ENCODE measurements at places on chromosomes 3 and 15. TPM values are rescaled to one million over a fixed set of nuclear protein-coding genes. Genes with fewer than 3 reads are reported as not detected.

The UTS2B gene
- total RNA-seq: 1.6 TPM

The IGF2BP2 gene
- total RNA-seq: 27.0 TPM

GRCh38 chr3:128395046-128395445, 71.6 kb downstream of the DNAJB8 start:
- no peak for DNase-seq

DNA sequence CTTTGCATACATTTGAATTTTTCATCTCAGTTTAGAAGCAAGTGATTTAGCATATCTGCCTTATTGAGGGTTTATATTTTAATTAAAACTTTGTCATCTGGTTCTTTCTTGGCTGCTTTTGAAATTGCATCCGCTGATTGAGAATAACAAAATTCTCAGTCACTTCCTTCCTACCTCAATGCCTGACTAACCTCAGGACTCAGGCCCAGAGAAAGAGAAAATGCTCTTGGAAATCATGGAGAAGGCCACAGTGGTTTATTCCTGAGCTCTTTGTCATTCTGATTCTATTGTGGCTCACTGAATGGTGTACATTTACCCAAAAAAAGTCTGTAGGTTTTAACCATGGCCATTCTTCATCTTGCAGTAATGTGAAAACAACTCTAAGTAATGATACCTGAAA, 533.9 kb downstream of the TBL1XR1 start:
- no peak for DNase-seq

DNA sequence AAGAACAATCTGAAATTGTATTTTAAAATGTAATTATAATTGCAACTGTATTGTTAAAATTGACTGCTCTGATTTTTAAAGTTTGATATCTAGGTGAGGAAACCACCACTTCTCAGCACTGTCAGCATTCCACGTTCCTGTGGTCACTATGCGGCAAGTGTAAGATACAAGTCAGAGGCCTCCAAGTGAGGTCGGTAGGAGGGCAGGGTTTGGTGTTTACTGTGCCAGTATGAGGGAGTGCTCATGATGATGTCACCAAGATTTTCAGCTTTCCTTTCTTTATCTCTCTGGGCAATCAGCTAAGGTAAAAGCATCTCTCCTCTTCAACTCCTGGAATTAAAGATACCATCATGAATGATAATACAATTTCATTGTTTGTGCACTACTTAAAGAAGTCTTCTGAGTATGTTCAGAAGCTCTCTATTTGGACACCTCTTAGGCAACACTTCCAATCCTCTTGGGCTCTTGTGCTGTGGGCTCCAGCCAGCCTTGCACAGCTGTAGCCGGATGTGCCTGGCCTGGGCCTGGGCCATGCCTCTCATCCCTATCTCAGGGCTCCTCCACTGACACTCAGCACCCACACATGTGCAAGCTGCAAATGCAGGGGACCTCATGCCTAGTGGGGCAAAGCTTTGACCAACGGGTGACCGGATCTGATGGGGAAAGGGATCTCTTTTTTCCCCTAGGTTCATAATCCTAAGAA, 42.9 kb downstream of the CCR3 start:
- DNase-seq: no peak

DNA sequence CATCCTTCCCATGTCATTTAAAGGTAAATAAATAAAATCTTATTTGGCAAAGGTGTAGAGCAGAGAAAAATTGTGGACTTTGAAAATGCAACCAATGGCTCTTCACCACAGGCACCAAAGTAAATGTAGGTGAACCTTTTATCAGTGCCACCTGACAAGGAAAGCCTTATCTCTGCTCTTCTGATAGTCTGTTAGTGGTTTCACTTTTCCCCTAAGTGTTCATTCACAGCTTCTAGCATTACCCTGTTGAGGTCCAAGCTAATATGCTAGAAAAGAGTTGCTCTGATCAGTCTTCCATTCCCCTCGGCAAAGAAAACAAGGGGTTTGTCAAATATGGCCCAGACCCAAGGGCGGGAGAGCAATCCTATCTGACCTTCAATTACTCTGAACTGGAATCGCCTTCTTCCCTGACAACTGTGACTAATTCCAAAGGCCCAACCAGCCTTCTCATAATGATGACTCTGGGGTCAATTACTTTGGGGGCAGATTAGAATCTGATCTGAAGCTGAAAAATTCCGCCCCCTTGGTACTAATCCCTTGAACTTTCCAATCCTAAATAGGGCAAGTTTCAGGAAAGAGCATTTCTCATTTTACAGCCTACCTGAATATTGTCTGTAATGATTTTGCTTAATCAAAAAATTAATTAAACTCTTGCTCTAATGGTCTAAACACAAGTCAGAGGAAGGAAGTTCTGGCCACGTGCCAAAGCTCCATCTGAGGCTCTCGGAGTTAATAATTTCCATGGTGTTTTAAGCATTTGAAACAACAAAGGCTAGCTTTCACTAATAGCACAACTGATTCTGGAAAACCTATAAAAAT, 52.4 kb downstream of the SETMAR start:
- no peak for DNase-seq

The KLHL40 gene
- not detected for total RNA-seq

GRCh38 chr3:30708472-30708871, 102.1 kb downstream of the TGFBR2 start:
- DNase-seq: no peak

The COL6A5 gene
- under 0.01 TPM for total RNA-seq

DNA sequence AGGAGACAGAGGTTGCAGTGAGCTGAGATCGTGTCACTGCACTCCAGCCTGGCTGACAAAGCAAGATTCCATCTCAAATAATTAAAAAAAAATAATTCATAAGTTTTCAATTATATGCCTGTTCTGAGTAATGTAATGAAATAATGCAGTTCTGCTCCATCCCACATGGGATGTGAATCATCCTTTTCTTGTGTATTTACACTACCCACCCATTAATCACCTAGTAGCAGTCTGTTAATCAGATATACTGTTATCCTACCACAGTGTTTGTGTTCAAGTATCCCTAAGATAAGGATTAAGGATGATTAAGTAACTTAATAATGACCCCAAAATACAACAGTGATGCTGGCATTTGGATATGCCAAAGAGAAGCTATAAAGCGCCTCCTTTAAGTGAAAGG, 38.8 kb downstream of the PIGB start:
- no peak for DNase-seq

DNA sequence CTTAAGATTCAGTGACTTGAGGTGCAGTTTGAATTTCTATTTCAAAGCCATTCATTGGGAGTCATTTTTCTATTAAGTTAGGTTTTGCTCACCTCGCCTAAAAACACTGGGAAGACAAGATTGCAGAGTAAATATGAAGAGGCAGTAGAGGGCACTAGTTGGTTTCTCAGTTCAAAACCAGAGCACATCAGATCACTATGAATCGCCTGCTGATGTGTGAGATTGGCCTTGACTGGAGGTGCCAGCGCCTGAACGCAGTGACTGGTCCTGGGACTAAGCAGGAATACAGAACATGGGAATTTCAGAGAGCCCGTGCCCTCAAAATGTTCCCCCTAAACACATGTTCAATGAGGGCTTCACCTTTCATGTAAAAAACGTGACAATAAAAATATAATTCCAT, 229.0 kb downstream of the ITPR1 start:
- no peak for DNase-seq

- no peak for DNase-seq
Measured at GRCh38 chr3:81913886-81914663, 152.6 kb upstream of the GBE1 start.

DNA sequence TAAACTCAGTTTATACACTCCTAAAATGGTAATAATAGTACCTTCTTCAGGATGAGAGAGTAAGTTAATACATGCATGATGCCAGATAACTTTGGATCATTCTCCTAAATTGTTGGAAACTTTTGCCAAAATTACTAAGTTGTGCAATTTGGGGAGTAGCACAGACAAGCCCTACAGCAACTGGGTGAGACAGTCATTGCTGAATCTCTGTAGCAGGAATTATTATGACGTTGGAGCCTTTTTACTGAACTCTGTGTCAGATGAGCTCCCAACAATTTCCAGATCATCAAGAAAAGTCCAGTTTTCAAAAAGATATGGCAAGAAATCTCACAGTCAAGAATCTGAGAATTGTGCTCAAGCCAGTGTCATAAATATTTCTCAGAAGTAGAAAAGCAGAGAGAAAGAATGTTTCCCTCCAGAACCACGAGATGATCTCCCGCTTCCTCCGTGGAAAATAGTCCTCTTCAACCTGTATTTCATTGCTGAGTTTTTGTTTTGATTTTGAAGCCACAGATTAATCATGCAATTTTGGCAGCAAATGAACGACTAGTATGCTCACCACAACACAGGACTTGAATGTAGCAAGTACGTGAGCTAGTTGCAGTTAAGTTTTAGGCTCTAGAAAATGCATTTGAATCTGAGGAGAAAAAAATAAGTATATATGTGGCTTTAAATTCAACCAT, 485.4 kb downstream of the CNTN6 start:
- DNase-seq: no peak

- no peak for DNase-seq
Measured at GRCh38 chr3:54653456-54654195, 274.2 kb downstream of the LRTM1 start.

The GOLGA6L7 gene
- not detected for total RNA-seq

GRCh38 chr3:107085261-107085660, 292.0 kb upstream of the CCDC54 start:
- DNase-seq: no peak

The HHATL gene
- total RNA-seq: not detected

- DNase-seq: no peak
Measured at GRCh38 chr3:89245612-89246011, 138.2 kb downstream of the EPHA3 start.

The SLC28A2 gene
- not detected for total RNA-seq

- DNase-seq: no peak
Measured at GRCh38 chr3:133994166-133994890, 35.4 kb downstream of the SLCO2A1 start.

The CHRNA3 gene
- 0.31 TPM for total RNA-seq

DNA sequence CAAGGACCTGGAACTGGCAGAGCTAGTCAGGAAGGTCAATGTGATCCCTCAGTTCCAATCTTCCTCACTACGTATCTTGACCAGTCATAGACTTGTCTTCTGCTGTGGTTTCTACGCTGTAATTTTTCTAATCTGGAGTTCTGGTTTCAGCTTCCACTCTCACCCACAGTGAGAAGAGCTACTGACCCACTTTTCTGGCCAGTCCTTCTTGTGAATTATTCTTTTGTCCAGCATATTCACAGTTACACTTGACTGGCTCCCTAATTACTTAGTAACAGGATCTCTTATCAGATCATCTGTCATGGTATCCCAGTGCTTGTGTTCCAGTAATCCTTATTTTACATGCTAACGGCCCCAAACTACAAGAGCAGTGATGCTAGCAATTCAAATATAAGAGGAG, 72.4 kb upstream of the MME start:
- no peak for DNase-seq

The GP9 gene
- total RNA-seq: not detected

DNA sequence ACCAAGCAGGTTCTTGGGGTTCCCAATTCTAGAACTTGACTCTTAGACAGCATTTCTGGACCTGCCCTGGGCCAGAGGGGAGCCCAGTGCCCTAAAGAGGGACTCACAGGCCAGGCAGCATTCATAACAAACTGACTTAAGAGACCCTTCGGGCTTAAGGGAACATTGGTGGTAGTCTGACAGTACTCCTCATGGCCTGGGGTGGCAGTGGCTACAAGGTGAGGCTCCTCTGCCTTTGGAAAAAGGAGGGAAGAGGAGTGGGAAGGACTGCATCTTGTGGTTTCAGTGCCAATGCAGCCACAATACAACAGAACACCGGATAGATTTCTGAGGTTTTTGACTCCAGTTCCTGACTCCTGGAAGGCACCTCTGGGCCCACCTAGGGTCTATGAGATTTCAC, 172.2 kb upstream of the STRIT1 start:
- DNase-seq: no peak

DNA sequence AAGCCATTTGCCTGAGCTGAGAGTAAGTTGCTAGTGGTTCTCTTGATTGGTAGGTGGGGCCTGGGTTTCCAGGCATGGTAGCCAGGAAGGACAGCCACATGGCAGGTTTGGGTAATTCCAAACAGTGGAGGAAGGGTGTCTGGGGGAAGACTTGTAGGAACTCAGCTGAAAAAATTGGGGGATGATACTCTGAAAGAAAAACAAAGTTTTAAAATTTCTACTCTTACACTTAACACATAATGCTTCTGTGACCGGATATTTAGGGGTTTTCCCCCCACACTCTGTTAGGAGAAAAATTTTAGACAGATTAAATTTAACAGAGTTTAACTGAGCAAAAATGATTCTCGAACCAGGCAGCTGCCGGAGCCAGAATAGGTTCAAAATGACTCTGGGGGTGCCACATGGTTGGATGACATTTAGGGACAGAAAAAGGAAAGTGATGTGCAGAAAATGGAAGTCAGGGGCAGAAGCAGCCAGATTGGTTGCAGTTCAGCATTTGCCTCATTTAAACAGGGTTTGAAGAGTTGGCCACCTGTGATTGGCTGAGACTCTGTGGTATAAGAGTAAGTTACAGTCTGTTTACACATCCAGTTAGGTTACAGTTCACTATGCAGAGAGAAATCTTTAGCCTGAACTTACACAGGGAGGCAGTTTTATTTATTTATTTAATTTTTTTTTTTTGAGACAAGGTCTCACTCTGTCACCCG, 8.1 kb downstream of the B2M start:
- DNase-seq: no peak

DNA sequence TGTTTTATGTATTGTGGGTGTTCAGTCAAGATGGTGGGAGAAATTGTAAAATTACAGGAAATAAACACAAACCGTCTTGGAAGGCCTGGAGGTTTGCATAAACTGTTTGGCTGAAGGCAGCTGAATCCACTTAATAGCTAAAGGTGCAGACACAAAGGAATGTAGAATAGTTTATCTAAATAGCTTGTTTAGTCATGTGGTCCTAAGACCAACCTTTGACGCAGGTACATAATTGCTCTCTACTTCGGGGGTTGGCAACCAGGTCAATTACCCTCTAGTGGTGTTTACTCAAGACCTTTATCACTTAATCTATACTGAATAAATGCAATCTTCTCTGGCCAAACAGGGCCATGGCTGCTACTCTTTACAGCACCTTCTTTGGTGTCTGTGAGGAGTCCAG, 502.8 kb downstream of the IGSF11 start:
- DNase-seq: no peak

The MORC1 gene
- total RNA-seq: 0.31 TPM

DNA sequence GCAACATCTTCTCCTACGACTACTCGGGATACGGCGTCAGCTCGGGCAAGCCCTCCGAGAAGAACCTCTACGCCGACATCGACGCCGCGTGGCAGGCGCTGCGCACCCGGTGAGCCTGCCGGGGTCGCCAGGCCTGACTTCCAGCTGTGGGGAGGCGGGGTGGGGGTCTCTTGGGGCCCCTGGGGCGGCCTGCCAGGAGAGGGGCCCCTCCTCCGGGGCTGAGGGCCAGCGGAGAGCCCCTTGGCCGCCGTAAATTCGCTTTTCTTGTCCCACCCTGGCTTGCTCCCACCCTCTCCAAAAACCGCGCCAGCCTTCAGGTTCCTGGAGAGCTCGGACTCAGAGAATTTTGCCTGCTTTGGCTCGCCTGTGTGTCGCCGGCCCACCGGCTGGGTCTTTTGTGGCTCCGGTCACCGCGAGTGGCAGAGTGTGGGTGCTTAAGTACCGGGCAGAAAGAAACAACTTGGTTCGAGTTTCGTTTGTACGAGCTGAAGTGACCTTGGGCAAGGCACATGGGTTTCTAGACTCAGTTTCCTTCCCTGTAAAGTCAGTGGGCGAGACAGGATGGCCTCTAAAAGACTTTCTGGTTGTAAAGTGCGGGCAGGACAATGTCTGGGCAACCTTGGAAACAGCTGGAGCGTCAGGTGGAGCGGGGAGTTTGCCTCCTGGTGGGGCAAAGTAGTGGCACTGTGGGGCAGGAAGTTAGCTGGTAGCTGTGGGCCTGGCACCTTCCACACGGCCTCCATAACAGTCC, 976 bp downstream of the ABHD17C start:
- no peak for DNase-seq

Data from occipital lobe (tissue), 3 donors.